AG04449 (cell line): ENCODE measurements at places on chromosomes 7 and 10.

DNA sequence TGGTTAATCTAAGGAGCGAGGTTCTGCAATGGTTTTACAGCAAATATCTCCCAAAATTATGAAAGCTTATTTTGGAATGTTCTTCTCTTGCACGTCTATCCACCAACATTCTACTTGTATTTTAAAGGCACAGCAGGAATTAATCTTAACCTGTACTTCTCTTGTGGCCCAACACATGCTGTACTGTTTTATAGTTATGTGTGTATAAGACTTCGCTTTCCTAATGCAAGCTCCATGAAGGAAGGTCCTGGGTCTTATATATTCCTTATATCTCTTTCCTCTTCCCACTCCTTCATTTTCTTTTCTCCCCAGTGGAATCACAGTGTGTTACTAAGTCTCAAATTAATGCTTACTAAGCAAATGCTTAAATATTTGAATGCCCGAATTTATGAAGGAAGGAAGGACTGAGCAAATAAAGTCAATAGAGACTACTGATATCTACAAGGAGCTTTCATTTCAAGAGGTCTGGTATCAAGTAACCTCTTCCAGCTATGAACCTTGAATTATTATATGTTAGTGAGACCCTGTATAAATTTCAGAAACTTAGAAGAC lies 14.0 kb downstream of the TMEM26 start:
- no peak for DNase-seq

DNA sequence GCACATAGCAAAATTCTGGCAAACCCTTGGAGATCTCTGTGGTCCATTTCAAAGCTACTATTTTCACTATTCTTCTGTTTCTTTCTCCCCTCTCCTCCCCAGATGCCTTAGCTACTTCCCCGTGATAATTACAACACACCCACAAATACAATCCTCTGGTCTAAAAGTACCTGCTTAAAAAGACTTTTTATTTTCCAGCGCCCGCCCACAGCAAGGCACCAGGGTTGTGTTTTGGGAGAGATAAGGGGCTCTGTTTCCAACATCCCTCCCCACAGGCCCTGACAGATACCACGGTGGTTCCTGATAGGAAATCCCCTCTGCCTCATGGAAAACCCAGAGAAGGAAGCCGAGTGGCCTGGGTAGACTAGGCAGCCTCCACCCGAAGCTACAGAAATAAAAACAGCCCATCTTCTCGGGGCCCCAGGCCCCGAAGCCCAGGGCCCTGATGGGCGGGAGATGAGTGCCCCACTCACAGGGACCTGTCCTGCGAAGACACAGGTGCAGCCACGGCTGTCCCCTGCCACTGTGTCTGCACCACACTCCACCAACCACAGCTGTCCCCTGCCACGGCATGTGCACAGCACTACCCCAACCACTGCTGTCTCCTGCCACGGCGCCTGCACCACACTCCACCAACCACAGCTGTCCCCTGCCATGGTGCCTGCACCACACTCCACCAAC lies 19.7 kb downstream of the CALML5 start:
- DNase-seq: no peak

GRCh38 chr7:117616694-117617093 lies 136.9 kb downstream of the CFTR start:
- DNase-seq: no peak

DNA sequence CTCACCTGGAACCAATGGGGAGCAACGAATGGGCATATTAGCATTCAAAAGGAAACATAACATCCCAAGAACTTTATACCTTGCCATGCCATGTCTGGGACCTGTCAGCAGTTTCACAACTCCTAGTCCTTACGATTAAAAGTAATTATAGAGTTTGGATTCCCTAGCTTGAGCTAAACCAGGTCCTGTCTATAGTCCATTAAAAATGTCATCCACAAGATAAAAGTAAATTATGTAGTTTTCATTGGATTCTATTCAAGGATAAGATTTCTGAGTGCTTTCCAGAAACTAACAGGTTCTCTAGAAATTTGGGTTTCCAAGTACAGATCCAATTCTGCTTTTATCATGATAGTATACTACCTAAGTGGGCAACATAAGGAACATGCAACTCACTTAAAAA lies 163.6 kb upstream of the PTN start:
- no peak for DNase-seq

DNA sequence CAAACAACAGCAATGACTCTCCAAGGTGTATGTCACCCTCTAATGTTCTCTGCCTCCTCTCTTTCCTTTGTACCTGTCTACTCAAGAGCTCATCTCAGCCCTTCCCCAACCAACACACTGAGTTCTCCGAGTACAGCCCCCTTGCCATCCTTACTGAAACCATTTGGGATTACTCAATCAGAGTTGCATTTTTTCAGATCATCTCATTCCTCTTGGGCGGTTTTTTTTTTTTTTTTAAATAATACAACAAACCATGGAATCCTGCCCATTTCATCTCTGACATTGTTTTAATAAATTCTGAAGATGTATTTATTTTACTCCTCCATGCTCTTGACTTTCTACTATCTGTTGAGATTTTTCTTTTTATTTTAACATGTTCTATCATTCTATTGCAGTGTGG lies 4.2 kb upstream of the CREB3L2 start:
- DNase-seq: no peak

DNA sequence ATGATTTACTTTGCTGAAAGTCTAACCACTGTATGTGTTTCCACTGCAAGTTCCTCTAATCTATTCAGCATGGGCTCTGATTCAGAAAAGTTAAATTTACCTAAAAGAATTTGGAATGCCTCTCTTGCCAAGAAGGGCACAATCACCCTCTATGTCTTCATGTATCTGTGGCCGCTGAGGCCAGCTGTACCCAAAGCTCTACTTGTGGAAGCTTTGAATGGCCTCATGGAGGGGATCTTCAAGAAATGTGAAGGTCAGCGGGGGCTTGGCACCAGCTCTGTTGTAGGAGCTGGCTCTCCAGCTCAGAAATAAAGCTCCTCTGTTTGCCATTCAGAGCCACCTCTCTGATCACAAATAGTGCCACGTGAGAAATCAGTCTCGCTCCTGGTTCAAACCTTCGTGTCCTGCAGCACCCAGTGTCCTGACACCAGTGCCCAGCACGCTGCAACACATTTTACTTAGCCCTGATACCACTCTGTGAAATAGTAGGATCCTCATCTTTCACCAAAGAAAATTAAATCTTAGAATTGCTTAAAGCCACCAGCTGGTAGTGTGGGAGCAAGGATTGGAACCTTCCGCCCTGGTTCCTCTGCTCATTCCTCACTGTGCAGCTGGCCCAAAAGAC lies 61.1 kb downstream of the PKD1L1 start:
- DNase-seq: no peak

DNA sequence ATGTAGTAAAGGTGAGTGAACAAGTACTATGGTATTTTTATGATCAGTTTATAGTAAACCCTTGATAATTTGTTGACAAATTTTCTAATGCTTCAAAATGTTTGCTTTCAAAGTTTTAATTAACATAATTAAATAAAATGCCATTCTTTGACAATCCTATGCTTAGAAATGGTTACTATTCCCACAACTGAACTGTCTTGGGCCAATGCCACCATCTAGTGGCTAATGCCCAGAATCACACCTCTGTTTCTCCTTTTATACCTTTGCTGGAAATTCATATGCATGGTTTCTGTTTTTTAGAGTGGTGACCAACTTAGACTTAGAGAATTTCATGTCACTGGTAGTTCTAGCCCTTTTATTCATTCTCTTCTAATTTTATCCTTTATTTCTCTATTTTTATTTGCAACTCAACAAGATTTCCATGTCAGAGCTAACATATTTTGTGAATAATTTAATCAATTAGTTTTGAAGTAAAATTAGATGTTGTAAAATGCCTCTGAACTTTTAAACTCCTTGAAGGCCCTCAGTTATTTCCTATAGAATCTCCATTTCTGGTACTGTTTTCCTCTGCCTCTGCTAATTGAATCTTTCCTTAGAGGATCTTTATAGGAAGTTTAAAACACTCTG lies 31.1 kb downstream of the PCGF5 start:
- peak; percentile 2 for DNase-seq

DNA sequence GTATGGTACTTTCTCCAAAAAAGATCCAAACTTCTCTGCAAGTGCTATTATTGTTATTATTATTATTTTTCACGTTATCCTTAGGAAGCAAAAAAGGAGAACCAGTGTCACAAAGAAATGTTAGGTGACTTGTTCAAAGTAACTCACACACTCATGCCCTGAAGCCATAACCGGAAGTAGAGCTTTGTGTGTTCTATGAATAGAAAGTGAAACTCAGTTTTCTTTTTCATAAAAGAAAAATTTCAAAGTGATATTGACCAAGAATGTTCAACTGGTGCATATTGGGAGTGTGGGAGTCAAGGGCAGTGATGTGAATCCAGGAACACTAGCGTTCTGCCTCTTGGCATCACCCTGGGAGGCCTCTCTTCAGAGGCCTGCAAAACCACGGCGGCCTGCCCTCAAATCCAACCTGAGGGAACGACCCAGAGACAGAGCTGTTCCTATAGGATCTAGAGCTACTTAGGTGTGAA lies 106.1 kb downstream of the PRKCQ start:
- DNase-seq: no peak

DNA sequence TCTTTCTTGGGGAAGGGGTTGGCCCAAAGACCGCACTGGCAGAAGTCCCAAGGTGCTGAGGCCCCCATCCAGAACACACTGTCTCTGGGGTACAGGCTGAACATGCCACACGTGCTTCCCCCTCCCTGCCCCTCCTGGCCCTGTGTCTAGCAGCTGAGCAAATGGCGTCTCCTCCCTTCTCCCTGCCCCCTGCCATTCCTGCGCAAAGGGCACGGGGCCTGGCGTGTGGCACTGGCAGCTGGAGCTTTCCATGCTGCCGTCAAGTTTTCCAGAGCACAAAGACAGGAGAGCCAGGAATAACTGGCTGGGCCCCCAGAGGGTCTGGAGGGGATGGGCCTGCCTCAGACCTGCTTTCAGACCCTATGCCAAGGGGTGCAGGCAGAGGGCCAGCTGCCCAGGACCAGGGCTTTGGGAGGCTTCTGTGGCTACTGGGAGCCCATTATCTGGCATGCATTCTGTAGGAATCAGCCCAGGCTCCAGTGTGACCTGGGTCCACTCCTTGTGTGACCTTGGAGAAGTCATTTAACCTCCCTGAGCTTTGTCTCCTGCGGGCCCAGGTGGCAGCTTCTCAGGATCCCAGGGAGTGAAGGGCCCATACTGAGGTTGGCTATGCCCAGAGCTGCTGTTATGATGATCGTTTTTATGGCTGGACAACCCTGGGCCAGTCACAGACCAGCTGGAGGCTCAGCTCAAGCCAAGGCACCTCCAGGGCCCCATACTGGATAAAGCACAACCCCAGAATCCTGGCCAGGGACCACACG lies 710 bp upstream of the LDB3 start:
- no peak for DNase-seq

- no peak for DNase-seq
Observed at GRCh38 chr10:76408646-76409045, 977.2 kb downstream of the LRMDA start.

DNA sequence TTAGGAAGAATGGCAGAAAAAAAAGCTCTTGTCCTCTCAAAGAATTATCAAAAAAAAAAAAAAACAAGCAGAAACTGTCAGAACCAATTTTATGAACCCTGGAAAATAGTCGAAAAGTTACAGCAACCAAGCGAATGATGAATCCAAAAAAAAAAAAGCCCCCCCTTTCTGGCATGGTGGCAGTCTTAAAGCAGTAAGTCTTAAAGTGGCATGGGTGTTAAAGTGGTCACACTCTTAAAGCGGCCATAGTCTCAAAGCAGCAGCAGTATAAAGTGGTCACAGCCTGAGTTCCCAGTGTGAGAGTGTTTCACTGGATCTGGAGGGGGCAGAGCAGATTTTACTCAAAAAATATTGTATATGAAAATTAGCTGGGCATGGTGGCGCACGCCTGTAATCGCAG lies 96.8 kb upstream of the RAB18 start:
- DNase-seq: no peak

DNA sequence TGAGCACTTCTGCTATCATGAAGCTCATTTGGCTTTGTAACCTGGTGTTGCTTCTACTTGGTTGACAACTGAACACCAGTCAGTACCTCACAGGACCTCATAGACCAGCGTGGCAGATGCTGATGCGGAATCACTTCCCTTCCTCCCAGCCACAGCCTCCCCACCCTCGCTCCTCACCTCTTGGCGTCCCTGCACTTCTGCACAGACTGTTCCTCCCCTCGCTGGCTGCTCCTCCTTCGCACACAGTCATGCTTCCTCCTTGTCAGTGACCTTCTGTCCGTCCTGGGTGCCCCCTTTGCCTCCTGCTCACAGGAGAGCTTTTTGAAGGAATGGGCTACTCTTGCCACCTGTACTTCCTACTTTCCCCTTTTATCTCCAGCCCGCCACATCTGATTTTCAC lies 61.4 kb upstream of the CTBP2 start:
- DNase-seq: no peak

- no peak for DNase-seq
Observed at GRCh38 chr10:114061148-114061547, 17.5 kb downstream of the ADRB1 start.

- DNase-seq: no peak
Observed at GRCh38 chr7:23964715-23965114, 254.7 kb downstream of the STK31 start.

- DNase-seq: no peak
Observed at GRCh38 chr7:147153571-147153970, 1037.0 kb downstream of the CNTNAP2 start.

GRCh38 chr7:28358423-28358868 lies 53.9 kb upstream of the CREB5 start:
- DNase-seq: peak; percentile 89

GRCh38 chr7:91181949-91182348 lies 82.3 kb upstream of the FZD1 start:
- DNase-seq: no peak

GRCh38 chr7:138590154-138590553 lies 111.0 kb downstream of the SVOPL start:
- no peak for DNase-seq

DNA sequence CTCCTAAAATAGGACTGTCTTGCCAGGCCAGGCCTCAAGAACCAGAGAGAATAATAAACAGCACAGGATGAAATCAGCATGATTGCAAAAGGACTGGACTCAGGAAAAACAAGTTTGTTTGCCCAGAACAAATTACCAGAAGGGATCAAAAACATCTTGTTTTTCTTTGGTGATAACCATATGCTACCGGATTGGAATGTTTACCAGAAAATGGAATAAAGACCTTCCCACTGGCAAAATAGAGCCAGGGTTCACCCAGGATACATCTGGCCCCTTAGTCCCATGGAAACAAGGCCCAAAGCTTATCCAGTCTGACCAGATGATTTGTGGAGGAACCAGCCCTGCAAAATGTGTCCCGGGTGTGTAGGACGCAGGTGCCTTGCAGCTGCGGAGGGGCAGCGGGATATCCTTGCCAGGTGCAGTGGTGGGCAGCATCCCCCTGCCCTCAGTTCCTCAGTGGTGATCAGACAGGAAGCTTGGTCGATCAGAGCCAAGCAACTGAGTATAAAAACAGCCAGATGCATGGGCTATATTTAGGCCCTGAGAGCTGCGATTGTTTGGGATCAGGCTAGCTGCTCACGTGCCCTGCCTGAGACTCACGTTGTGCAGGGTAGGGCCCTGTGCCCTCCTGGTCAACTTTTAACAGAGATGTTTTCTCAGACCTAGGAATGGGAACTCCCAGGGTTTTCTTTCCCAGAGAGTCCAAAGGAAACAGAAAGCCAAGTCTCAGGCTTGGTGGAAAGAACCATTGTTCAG lies 4.6 kb upstream of the ZNF22 start:
- no peak for DNase-seq
